ENCODE measurements at places on chromosomes 7 and 10.

- DNase-seq = no peak
Observed at GRCh38 chr7:977326-978048, 2.1 kb upstream of the COX19 start.

- no peak for DNase-seq
Observed at GRCh38 chr10:51675088-51675487, 24.3 kb downstream of the CSTF2T start.

DNA sequence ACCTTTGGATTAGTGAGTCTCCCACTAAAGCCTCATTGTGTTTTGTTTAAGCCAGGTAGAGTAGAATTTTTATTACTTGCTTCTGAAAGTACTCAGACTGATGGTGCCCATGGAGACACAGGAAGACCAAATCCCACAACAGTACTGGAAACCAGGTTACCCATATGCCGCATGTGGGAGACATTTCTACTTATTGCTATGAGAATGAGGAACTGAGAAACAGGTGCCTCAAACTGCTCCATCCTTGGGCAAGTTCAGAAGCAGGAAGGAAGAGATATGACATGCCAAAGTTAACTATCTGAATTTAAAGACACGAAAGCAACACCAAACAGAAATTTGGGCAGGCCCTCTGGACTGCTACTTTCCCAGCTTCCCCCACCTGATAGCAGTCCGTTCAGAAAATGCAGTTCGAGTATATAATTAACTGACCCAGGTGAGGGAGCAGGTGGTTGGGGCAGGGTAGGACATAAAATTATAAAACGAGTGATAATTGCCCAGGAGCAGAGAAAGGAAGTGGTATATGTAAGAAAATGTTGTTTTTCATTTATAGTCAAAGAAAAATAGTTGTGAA lies 382.3 kb upstream of the MTPN start:
- no peak for DNase-seq

GRCh38 chr10:77873536-77874380 lies 52.8 kb downstream of the DLG5 start:
- no peak for DNase-seq

DNA sequence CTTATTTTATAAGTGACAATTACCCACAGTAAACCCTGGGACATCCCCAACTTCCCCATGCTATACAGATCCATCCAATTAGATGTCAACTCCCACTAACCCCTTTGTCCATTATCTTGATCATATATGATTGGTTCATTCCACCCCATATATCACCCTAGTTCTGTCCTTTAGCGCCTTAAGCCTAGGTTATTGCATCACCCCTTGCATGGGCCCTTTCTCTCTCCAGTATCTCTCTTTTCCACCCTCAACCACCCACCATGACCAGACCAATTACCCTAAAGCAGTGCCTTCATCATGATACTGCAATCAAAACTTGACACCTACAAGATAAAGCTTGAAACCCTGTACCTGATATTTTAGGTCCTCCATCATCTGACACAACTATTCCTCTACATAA lies 37.9 kb upstream of the GATAD1 start:
- DNase-seq = no peak

DNA sequence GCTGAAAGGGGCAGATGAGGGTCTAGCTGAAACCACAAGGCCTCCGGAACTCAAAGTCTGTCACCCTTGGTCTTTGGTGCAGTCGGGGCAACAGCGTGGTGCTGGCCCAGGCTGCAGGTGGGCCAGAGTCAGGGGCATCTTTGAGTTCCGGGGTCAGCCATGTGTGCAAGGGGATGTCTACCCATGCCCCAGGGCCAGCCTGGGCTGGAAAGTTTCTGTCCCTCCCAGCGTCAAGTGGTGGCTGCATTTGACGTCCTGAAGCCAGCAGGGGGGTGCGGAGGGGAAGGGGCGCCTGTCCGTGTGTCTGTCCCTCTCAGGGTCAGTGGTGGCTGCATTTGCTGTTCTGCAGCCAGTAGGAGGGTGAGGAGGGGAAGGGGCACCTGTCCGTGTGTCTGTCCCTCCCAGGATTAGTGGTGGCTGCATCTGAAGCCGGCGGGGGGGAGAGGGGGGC lies 638 bp downstream of the BRAT1 start:
- no peak for DNase-seq

DNA sequence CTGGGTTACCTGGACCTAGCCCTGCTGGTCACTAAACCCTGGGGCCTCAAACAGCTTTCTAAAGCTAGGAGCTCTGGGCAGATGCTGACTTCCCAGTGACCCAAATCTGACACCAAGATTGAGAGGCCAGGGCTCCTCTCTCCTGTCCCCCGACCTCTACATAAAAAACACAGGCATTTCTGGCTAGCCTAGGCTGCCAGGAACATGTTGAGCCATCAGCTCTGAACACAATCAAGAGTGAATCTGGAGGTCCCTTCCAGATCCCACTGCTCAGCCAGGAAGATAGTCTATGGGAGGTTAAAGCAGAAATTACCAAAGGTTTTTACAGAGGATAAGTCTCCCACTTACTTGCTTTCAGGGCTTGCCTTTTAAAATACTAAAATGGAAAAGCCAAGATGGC lies 22.1 kb upstream of the PDE1C start:
- no peak for DNase-seq

DNA sequence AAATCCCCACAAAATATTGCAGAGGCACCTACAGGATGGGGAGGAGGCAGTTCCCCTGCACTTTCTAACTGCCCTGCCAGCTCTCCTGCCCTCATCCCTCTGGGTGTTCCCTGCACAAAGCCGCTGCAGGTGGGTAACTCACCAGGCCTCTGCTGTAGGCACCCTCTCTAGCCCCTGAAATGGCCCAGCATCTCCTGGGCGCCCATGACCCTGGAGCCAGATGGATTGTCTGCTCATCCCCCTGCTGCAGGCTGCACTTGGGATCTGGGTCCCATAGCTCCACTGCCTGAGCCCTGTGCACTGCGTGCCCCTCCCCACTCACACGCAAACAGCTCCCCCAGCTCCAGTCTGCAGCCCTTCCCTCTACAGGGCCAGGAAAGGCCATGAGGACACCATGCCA lies 130.9 kb downstream of the C10orf105 start:
- no peak for DNase-seq
